ENCODE measurements at places on chromosomes 11 and 22.

DNA sequence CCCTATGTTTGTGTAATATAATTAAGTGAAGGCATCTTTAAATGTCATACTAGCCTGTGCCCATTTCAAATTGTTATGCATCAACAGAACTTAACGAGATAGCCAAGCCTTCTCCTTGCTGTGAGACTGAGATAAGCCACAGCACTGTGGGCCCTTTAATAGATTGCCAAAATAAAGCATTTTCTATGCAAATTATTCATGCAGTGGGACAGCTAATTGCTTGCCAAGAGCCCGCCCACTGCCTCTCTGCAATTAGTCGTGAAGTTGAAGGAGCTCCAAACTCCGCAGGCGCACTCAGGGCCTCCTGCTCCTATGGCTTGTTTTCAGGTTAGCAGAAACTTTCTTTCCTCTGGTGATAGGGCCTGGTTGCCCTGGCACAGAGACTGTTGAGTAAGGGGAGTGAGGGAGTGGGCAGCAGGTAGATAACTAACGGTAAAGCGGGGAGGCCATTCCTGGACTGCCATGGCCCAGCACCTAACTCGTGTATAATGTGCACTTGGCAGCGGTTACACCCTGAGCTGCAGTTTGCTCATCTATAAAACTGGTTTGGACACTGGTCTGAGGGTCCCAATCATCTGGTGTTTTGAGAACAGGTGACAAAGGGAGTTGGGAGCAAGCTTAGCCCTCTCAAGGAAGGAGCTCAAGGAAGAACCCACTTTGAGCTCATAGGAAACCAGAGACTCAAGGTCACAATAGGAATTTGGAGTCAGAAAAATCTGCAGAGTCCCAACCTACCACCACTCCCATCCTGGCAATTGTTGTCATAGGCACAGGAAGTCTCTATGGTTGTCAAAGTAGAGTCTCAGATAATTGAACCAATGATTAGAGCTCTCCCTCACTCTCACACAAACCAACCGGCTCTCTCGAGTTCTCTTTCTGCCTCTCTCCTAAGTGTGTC is 33.9 kb upstream of the RIC3 start:
- H3K36me3 ChIP-seq, result no peaks in the 10 kb centered on the region
- H3K4me3 ChIP-seq, result peak overlapping the region; percentile 16
- H3K4me1 ChIP-seq, result peaks cover 73% of the 10 kb centered on the region
- peak overlapping the region; percentile 87 for H3K27ac ChIP-seq
- no peaks in the 10 kb centered on the region for H3K27me3 ChIP-seq
- no peak for DNase-seq

- no peak overlapping the region for H3K27ac ChIP-seq
- H3K4me1 ChIP-seq, result peaks cover 16% of the 10 kb centered on the region
These were observed 3.8 kb upstream of the PDXP start for GRCh38 chr22:37654563-37655251.

GRCh38 chr22:30159561-30160353 is 79.5 kb downstream of the HORMAD2 start:
- H3K27me3 ChIP-seq, result peaks cover 14% of the 10 kb centered on the region
- H3K4me3 ChIP-seq, result no peak overlapping the region
- H3K4me1 ChIP-seq, result no peaks in the 10 kb centered on the region

- DNase-seq, result no peak
- peaks cover 5% of the 10 kb centered on the region for H3K27me3 ChIP-seq
- H3K27ac ChIP-seq, result no peak overlapping the region
- H3K36me3 ChIP-seq, result no peaks in the 10 kb centered on the region
- no peak overlapping the region for H3K4me3 ChIP-seq
- no peaks in the 10 kb centered on the region for H3K4me1 ChIP-seq
These were observed 145.0 kb upstream of the THY1 start for GRCh38 chr11:119567688-119568582.

- H3K4me3 ChIP-seq, result no peak overlapping the region
- H3K36me3 ChIP-seq, result no peaks in the 10 kb centered on the region
- no peak for DNase-seq
- H3K4me1 ChIP-seq, result no peaks in the 10 kb centered on the region
- H3K27ac ChIP-seq, result no peak overlapping the region
- H3K27me3 ChIP-seq, result peaks cover 13% of the 10 kb centered on the region
These were observed 111.6 kb downstream of the RASSF10 start for GRCh38 chr11:13120691-13121090.

DNA sequence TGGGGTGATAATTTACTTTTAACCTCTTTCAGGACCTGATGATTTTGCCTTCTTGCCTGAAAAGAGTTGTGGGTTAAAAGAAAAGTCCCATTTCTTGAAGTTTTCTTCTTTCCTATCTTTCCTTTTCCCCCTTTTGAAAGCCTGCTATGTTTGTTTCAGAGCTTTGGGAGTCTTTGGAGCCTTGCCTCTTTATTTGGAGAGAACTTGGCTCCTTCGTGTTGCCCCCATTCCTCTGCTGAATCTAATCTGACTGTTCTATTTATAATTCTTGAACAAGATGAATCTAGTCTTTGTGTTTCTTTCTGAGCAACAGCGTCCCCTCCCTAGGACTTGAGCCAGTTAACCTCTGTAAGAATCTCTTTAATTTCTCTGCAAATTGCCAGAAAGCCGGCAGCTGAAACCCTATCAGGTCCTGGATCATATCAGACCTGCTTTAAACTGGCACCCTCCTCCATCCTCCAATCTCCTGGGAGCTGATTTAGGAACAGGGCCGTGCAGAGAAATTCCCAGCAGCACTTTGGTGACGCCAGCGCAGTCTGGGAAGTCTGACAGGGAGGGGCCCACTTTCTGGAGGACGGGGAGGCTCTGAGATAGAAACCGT is 289.1 kb upstream of the SORL1-AS1 start:
- no peaks in the 10 kb centered on the region for H3K36me3 ChIP-seq
- no peak overlapping the region for H3K4me3 ChIP-seq
- H3K27me3 ChIP-seq, result peaks cover 14% of the 10 kb centered on the region
- no peak overlapping the region for H3K27ac ChIP-seq
- H3K4me1 ChIP-seq, result no peaks in the 10 kb centered on the region

DNA sequence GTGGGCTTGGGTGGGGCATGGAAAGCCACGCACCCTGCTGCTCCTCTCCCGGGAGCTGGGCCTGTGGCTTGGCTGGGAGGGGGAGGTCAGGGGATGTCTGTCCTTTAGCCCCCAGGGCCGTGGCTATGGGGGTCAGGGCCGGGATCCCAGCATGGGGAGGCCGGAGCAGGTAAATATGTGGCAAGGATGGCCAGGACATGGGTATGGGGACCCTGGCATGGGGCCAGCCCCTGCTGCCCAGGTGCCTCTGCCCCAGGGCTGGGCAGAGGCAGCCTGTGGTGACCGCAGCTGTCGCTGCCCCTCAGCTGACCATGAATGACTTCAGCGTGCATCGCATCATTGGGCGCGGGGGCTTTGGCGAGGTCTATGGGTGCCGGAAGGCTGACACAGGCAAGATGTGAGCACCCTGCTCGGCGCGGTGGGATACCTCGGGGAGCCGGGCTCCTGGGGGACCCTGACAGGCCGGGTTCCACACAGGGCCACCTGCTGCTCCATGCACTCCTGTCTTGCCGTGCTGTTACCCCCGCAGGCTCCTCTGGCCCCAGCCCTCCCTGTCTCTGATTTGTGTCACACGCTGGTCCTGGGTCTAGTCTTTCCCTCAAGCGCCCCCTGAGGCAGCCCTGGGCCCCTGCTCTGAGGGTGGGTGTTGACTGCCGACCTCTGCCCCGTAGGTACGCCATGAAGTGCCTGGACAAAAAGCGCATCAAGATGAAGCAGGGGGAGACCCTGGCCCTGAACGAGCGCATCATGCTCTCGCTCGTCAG is 8.1 kb upstream of the ANKRD13D start:
- H3K36me3 ChIP-seq, result peaks cover 62% of the 10 kb centered on the region
- H3K27me3 ChIP-seq, result no peaks in the 10 kb centered on the region
- peaks cover 55% of the 10 kb centered on the region for H3K4me1 ChIP-seq
- no peak overlapping the region for H3K4me3 ChIP-seq

GRCh38 chr11:9506489-9507276 is 45.9 kb downstream of the ZNF143 start:
- H3K4me1 ChIP-seq, result peaks cover 16% of the 10 kb centered on the region
- no peak overlapping the region for H3K27ac ChIP-seq
- peak; percentile 42 for DNase-seq
- H3K27me3 ChIP-seq, result no peaks in the 10 kb centered on the region
- H3K36me3 ChIP-seq, result peaks cover 42% of the 10 kb centered on the region
- no peak overlapping the region for H3K4me3 ChIP-seq

DNA sequence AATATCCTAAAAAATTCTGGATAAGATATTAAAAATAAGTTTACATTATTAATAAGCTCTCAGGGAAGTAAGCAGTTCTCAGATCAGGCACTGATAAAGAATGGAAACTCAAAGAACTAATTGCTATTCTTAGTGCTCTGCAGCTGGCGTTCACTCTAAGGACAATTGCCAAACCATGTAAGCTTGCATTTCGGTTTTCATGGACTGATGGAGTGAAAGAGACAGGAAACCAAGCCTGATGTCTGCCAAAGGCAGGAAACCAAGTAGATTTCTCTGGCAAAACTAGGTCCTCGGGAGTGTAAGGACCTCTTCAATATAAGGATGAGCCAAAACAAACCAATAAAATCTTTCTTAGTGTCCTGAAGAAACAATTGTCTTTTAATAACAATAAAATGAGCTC is 355.2 kb downstream of the RAB38 start:
- H3K36me3 ChIP-seq, result no peaks in the 10 kb centered on the region
- no peak overlapping the region for H3K4me3 ChIP-seq
- H3K27me3 ChIP-seq, result no peaks in the 10 kb centered on the region
- no peak overlapping the region for H3K27ac ChIP-seq

- no peaks in the 10 kb centered on the region for H3K36me3 ChIP-seq
- peaks cover 35% of the 10 kb centered on the region for H3K27me3 ChIP-seq
- H3K4me3 ChIP-seq, result no peak overlapping the region
- no peak for DNase-seq
These were observed 3.4 kb upstream of the PTPN5 start for GRCh38 chr11:18794956-18795355.

- H3K27me3 ChIP-seq, result peaks cover 26% of the 10 kb centered on the region
- peaks cover 30% of the 10 kb centered on the region for H3K4me1 ChIP-seq
- peak overlapping the region; percentile 65 for H3K27ac ChIP-seq
- peak overlapping the region; percentile 85 for H3K4me3 ChIP-seq
- DNase-seq, result peak; percentile 34
- no peaks in the 10 kb centered on the region for H3K36me3 ChIP-seq
These were observed 86.6 kb upstream of the ARHGAP32 start for GRCh38 chr11:129278586-129279319.

- DNase-seq, result no peak
- H3K36me3 ChIP-seq, result no peaks in the 10 kb centered on the region
- H3K27me3 ChIP-seq, result no peaks in the 10 kb centered on the region
- H3K27ac ChIP-seq, result no peak overlapping the region
- H3K4me3 ChIP-seq, result no peak overlapping the region
These were observed 309.1 kb downstream of the SWAP70 start for GRCh38 chr11:9972989-9973388.

DNA sequence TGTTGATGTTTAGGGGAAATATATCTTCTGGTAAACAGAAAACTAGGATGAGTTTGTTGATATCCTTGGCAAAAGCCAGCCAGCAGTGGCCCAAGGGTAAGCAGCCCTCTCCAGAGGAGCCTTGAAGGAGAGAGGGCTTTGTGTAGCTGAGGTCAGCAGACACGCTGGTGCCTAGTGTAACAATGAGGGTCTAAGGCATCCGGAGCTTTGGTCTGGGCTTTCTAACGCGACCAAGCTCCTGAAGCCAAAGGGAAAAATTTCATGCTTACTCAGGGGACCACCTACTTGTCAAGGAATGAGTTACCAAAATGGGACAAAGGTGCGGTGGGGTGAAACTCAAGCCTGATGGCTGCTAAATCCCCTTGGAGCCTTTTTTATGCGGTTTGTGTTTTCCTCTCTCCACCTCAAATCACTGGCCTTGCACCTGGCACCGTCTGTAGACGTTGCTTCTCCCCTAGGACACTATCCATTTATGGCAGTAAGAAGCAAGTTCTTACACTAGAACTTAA is 134.9 kb downstream of the DBX1 start:
- peaks cover 6% of the 10 kb centered on the region for H3K27me3 ChIP-seq
- no peaks in the 10 kb centered on the region for H3K36me3 ChIP-seq
- H3K4me1 ChIP-seq, result no peaks in the 10 kb centered on the region
- no peak overlapping the region for H3K27ac ChIP-seq
- H3K4me3 ChIP-seq, result no peak overlapping the region
- no peak for DNase-seq
